GM13977 (cell line): ENCODE measurements at places on chromosomes 1 and 21.

DNA sequence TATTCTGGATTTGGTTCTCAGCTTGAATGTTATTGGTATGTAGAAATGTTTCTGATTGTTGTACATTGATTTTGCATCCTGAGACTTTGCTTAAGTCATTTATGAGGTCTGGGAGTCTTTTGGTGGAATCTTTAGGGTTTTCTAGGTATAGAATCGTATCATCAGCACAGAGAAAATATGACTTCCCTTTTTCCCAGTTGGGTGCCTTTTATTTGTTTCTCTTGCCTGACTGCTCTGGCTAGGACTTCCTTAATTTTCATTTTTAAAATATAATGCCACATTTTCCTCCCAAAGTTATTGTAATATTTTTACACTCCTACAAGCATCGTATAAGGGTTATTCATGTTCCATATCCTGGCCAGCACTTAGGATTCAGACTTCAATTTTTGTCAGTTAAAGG, 111.1 kb downstream of the FNBP1L start:
- DNase-seq = no peak

DNA sequence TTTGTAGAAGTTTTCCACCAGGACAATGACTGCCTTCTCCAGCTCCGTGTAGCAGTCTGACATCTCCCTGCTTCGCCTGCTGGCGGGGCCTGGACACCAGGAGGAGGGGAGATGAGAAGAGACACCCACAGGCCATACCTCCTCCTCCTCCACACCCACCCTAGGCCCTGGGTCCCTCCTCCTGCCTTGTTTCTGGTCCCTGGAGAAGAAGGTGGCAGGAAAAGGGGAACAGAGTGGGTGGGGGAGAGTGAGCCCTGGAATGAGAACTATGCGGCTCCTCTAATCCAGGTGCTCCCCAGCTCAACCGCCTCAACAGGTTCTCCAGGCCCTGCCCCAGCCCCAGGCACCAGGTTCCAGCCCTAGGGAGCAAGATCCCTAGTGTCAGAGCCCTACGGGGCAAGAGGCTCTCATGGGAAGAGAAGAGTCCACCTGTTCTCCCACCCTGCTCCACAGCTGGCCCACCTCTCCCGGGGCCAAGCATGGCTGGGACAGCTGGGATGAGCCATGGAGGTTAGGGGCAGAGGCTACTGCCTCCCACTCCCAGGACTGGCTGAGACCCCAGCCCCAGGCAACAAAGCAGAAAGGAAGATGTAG, 4.8 kb downstream of the S100A16 start:
- DNase-seq = no peak

GRCh38 chr1:58778385-58779000, 5.4 kb downstream of the JUN start:
- no peak for DNase-seq

DNA sequence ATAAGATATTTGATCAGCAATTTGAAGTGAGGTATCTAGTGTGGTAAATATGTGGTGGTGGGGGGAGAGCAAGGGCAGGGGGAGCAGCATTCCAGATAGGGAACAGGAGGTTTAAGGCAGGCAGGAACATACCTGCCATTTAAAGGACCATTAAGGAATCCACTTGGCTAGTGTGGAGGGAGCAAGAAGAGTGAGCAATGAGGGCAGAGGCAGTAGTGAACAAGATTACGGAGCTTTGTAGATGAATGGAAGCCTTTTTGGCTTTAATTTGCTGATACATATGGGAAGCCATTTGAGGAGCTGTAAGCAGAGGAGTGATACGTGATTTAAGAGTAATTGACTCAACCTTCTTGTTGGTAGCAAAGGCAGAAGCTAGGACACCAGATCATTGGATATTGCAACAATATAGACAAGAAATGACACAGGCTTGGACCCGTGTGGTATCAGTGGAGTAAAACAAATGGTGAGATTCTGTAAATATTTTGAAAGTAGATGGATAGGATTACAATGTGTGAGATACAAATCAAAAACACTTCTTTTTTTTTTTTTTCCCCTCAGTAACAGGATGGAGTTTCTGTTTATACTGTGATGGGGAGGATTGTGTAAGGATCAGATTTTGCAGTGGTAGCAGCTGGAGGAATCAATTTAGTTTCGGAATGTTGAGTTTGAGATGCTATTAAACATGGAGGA, 73.8 kb upstream of the B3GALT2 start:
- no peak for DNase-seq

- no peak for DNase-seq
Measured at GRCh38 chr21:38037416-38037815, 121.2 kb upstream of the KCNJ6 start.
